Right lobe of liver (tissue), 6 donors: ENCODE measurements at places on chromosomes 2 and 18. TPM values are rescaled to one million over a fixed set of nuclear protein-coding genes. Genes with fewer than 3 reads are reported as not detected.
A peak's percentile ranks its signal among the peaks of the same experiment; 100 is the strongest.

DNA sequence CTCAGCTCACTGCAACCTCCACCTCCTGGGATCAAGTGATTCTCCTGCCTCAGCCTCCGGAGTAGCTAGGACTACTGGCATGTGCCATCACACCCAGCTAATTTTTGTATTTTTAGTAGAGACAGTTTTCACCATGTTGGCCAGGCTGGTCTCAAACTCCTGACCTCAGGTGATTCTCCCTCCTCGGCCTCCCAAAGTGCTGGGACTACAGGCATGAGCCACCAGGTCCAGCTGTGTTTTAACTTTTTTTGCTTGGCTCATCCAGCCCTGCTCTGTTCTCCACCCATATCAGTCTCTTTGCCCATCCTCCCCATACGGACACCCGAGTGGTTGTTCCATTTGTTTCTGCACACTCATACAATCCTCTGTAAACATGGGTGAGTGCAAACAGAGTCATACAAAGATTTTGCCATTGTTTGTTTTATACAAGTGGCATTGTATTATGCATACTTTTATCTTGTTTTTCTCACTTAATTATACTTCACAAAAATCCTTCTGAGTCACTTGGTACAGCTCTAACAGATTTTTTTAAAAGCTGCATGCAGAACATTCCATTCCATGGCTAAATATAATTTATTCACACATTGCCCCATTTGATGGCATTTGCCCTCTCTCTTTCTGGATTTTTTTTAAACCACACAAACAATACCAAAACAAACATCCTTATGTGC is 5.3 kb downstream of the APOB start:
- no peaks in the 10 kb centered on the region for H3K27me3 ChIP-seq
- peak overlapping the region; percentile 46 for H3K27ac ChIP-seq
- no peak for DNase-seq
- H3K36me3 ChIP-seq, result peaks cover 100% of the 10 kb centered on the region
- H3K4me3 ChIP-seq, result no peak overlapping the region

DNA sequence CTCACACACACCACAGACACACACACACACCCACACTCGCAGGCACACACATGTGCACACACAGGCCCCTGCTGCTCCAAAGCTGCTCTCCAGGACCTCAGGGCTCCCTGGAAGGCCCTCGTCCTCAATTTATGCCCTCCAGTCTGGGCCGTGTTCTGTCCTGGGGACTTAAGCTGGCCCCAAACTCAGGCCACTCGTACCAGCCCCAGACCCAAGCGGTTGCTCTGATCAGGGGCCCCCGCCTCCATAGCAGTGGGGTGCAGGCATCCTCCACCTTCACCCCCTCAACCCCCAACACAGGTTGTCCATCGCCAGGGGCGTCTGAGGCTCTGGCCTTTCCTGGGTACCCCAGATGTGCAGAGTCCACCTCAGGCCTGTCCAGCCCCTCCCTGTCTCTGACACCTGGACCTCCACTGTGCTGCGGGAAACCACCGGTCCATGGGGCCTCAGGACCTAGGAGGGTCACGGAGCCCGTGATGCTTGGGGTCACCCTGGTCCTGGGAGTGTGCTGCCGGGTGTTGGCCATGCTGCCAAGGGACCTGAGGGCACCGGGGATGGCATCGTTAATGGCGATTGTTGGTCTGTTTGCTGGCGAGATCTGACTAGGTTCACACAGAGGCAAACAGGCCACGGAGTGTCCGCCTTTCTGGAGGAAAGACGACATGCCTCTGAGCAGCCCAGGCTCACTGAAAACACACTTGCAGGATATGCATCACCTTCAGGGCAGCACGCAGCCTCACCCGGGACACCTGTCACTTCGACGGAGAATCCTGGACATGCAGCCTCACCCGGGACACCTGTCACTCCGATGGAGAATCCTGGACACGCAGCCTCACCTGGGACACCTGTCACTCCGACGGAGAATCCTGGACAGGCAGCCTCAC is 155.6 kb downstream of the NDUFA10 start:
- no peak for DNase-seq
- H3K27ac ChIP-seq, result no peak overlapping the region
- no peaks in the 10 kb centered on the region for H3K36me3 ChIP-seq
- H3K27me3 ChIP-seq, result no peaks in the 10 kb centered on the region
- H3K4me1 ChIP-seq, result no peaks in the 10 kb centered on the region

GRCh38 chr2:95231723-95232122 is 24.4 kb downstream of the ZNF892 start:
- no peaks in the 10 kb centered on the region for H3K4me1 ChIP-seq
- H3K27ac ChIP-seq, result no peak overlapping the region
- no peaks in the 10 kb centered on the region for H3K36me3 ChIP-seq
- H3K27me3 ChIP-seq, result no peaks in the 10 kb centered on the region
- DNase-seq, result peak; percentile 60
- no peak overlapping the region for H3K4me3 ChIP-seq

DNA sequence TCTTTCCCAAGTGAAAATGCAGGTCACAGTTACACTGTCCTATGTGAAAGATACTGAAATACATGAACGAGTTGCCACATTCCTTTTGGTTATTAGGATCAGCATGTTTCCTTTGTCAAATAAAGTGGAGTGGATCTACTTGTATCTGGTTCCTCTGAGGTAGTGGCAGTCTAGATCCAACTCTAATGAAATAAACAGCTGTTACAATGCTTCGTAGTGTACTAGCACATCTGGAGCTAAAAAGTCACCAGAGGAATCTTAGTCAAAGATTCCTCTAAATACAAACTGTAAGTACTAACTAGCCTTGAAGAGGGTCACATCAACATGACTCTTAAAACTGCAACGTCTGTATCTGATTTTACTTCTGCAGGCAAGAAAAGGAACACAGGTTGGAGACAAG is 228.9 kb downstream of the DYM start:
- H3K4me1 ChIP-seq, result no peaks in the 10 kb centered on the region
- H3K36me3 ChIP-seq, result no peaks in the 10 kb centered on the region
- H3K27me3 ChIP-seq, result no peaks in the 10 kb centered on the region
- DNase-seq, result no peak
- H3K27ac ChIP-seq, result no peak overlapping the region

DNA sequence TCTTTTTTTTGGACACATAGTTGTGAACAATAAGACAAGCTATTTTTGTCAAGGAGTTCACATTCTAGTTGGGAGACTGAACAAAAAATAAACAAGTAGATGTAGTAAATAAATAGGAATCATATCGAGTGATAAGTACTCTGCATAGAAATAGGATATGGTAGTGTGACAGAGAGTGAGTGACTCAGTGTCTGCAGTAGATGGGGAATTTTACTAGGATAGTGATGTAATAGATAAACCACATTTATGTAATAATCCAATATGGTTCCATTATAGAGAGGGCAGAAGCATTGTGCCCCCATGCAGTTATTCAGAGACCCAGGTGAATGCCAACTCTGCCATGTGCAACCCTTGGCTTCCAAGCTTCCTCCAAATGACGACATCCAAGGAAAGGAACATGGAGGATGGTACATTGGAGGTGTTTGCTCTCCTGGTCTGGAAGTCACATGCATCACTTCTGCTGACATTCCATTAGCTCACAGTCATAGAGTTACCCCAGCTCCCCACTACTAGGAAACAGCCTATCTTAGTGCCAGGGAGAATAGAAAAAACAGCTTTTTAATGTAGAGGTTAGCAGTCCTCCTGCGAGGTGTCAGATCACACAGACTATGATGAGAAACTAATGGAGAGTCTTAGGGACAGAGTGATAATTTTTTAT is 595.4 kb downstream of the NYAP2 start:
- DNase-seq, result no peak
- H3K27ac ChIP-seq, result no peak overlapping the region
- no peaks in the 10 kb centered on the region for H3K27me3 ChIP-seq
- H3K4me1 ChIP-seq, result no peaks in the 10 kb centered on the region
- no peaks in the 10 kb centered on the region for H3K36me3 ChIP-seq

DNA sequence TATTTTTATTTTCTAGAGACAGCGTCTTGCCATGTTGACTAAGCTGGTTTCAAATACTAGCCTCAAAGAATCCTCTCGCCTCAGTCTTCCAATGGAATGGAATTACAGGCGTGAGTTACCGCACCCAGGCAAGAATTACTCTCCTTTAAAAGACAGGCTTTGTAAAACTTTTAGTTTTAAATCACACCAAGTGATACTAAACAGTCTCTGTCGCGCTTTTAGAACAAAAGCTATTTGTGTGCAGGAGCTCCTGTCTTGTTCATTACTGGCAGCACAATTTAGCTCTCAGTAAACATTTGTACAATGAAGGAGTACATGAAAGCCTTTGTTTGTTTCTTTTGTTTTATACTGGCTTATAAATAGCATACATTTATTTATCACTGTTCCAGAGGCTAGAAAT is 1719.2 kb upstream of the PIK3C3 start:
- no peak overlapping the region for H3K4me3 ChIP-seq
- no peak overlapping the region for H3K27ac ChIP-seq
- no peak for DNase-seq
- no peaks in the 10 kb centered on the region for H3K27me3 ChIP-seq
- no peaks in the 10 kb centered on the region for H3K36me3 ChIP-seq

DNA sequence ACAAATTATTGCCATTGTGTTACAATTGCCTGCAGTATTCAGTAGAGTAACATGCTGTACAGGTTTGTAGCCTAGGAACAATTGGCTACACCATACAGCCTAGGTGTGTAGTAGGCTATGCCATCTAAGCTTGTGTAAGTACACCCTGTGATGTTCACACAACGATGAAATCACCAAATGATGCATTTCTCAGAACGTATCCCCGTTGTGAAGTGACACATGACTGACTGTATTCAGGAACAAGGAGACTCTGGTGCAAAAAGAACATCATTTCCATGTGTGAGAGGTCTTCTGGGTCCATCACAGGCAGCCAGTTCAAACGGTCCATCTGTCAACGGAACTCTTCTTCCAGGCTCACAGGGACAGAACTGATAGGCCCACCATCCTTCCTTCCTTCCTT is 263.7 kb downstream of the ANAPC1 start:
- no peak overlapping the region for H3K4me3 ChIP-seq
- H3K4me1 ChIP-seq, result peaks cover 24% of the 10 kb centered on the region
- no peaks in the 10 kb centered on the region for H3K27me3 ChIP-seq

- DNase-seq, result no peak
- no peaks in the 10 kb centered on the region for H3K27me3 ChIP-seq
Observed at GRCh38 chr18:50796495-50796894, 23.3 kb downstream of the MRO start.

- no peak overlapping the region for H3K27ac ChIP-seq
- H3K27me3 ChIP-seq, result no peaks in the 10 kb centered on the region
- no peak overlapping the region for H3K4me3 ChIP-seq
- H3K4me1 ChIP-seq, result no peaks in the 10 kb centered on the region
- no peaks in the 10 kb centered on the region for H3K36me3 ChIP-seq
- DNase-seq, result no peak
Observed at GRCh38 chr18:42373584-42373983, 418.6 kb downstream of the PIK3C3 start.

GRCh38 chr2:144431998-144432397 is 87.9 kb downstream of the ZEB2 start:
- H3K27me3 ChIP-seq, result no peaks in the 10 kb centered on the region
- H3K36me3 ChIP-seq, result no peaks in the 10 kb centered on the region
- no peak overlapping the region for H3K27ac ChIP-seq
- no peak overlapping the region for H3K4me3 ChIP-seq
- no peak for DNase-seq

- no peaks in the 10 kb centered on the region for H3K4me1 ChIP-seq
- no peaks in the 10 kb centered on the region for H3K36me3 ChIP-seq
Observed at GRCh38 chr2:123438251-123438650, 586.8 kb upstream of the CNTNAP5 start.

DNA sequence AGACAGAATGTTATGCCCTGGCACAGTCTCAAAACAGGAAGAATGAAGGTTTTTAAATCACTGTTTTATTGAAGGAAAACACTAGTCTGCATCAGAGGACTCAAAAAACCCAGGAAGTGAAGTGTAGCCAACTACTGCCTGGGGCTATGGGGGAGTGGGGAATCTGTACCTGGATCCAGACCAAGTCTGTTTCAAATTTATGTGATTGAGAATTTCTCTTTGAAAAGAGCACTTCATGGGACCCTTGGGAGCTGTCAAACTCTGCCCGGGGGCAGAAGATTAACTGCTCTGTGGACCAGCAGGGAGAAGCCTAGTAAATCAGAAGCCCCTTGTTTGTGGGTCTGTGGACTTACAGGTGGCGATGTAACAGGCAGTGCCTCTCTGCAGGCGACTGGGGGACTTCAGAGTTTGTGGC is 45.3 kb upstream of the TANC1 start:
- no peak for DNase-seq
- no peaks in the 10 kb centered on the region for H3K27me3 ChIP-seq
- no peak overlapping the region for H3K27ac ChIP-seq
- H3K4me3 ChIP-seq, result no peak overlapping the region
- H3K36me3 ChIP-seq, result no peaks in the 10 kb centered on the region

DNA sequence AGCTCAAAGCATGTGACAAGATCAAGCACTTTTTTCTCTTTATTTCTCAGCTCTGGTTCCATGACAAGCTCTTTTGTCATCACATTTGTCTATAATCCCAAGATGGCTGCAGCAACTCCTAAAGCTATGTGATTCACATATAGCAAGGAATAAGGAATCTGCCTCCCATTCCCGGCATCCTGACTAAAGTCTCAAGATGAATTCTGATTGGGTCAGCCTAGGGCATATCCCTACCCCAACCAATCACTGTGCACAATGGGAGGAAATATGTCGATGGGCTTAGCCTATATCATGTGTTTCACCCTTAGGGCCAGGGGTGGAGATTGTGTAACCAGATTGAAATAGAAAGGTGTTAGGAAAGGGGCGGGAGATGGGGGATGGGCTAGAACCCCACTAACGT is 23.1 kb upstream of the COLEC12 start:
- no peak for DNase-seq
- no peak overlapping the region for H3K4me3 ChIP-seq
- H3K36me3 ChIP-seq, result no peaks in the 10 kb centered on the region
- H3K27me3 ChIP-seq, result no peaks in the 10 kb centered on the region
- H3K4me1 ChIP-seq, result no peaks in the 10 kb centered on the region

DNA sequence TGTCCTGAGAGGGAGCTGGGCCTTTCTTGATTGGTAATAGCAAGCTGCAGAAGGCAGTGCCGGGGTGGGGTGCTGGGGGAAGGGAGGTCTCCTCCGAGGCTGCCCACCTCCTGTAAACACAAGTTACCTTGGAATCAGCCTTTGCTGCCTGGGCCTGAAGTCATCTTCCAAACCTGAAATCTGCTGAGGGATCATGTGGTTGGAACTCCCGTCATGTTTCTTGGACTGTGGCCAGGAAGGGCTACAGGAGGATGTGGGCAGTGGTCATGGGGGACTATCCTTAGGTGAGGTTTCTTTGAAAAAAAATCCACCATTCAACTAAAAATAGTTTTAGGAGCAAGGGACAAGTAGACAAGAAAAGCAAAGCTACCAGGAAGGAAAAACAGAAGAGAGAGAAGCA is 74.2 kb downstream of the CDK15 start:
- no peak overlapping the region for H3K4me3 ChIP-seq
- no peaks in the 10 kb centered on the region for H3K4me1 ChIP-seq
- DNase-seq, result no peak
- H3K27me3 ChIP-seq, result no peaks in the 10 kb centered on the region

Gene CSRNP3
- total RNA-seq, result 2.0 TPM

Gene ARHGEF33
- total RNA-seq, result 0.56 TPM

Gene ELOA2
- total RNA-seq, result not detected

Gene LOXHD1
- not detected for total RNA-seq

Gene TDRD15
- 0.79 TPM for total RNA-seq

Gene BBS5
- total RNA-seq, result 2.3 TPM
